ENCODE measurements at places on chromosomes 5 and 9. TPM values are rescaled to one million over a fixed set of nuclear protein-coding genes. Genes with fewer than 3 reads are reported as not detected.

- no peak for DNase-seq
Measured at GRCh38 chr5:137481596-137481995, 17.5 kb downstream of the SPOCK1 start.

DNA sequence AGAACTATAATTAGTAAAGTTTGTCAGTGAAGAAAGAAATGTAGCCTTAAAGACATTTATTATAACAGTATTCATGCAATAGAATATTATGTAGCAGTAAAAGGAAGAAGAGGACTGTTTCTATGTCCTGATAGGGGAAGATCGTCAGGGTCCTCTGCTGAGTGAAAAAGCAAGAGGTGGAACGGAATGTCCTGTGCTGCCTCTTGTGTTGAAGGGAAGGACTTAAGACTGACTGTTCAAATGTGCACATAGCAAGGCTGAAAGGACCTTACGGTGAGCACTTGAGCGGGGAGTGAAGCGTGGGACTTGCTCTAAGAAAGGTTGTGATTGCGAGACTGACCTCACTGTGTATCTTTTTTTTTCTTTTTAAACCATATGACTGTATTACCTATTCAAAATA lies 63.2 kb downstream of the SNX24 start:
- no peak for DNase-seq

GRCh38 chr9:112719241-112719691 lies 1.3 kb upstream of the INIP start:
- no peak for DNase-seq

- DNase-seq = peak; percentile 29
Measured at GRCh38 chr9:130824643-130825350, 10.3 kb upstream of the ABL1 start.

- no peak for DNase-seq
Measured at GRCh38 chr9:116998305-116998704, 311.2 kb downstream of the TRIM32 start.

DNA sequence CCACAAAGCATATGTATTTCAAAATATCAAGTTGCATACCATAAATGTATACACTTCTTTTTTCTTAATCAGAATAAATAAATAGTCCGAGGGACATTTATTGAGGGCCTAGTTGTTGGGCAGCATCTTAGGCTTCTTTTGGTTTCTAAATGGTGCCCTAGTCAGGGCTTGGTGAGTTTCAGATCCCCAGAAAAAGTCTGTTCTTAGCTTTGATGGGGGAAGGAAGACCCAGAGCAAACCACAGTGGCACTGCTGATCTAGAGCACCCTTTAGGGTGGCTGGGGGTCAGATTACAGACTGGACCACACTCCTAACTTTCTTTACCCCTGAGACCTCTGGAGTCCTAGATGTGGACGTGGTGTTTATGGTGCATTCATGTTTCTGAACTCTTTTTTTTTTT lies 97.8 kb downstream of the C9orf152 start:
- no peak for DNase-seq

DNA sequence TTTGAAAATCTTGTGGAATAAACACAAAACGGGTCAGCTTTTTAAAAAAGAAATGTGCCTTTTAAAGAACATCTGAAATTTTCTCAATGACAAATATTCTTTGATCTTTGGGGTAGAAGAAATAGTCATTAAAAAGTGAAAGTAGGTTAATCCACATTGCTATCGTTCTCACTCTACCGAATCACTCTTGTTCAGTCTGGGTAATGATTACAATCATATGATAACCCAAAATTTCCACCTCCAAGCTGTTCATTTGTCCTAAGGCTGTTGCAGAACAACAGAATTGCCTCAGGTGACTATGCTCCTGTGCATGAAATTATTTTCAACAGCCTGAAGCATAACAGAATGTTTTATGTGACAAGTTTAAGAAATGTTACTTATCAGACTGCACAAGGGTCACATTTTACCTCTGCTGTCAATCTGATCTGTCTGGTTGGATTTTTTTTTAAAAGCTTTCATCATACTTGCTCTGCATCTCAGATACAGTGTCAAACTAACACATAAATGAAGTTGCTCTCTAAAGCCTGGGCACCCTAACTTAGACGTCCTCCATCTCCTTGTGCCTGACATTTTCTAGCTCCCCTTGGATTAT lies 227.3 kb downstream of the LURAP1L start:
- DNase-seq = no peak

DNA sequence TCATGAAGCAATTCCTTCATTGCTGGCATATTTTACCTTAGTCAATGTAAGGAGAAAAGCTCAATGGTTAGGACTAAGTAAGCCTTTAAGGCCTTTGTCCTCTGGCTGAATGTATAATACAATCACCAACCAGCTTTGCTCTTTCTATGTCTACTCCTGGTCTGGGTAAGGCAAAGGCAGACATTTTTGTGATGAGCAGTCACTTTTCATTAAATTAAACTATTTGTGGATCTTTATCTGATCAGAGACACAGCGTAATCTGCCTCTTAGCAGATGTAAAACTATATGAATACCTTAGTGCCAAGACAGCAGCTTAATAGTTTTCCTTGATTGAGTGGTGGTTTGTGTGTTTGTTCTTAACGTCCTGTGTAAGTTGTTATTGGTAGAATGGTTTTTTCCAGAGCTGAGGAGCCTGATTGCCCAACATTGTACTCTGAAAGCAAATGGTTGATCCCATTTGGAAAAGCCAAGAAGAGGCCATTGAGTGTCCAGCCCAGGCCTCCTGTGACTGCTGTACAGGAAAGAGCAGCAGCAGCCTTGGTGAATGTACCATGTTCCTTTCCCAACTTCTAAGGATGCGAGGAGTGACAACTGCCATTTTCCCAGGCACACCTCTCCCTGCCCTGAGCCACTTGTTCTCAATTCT lies 16.5 kb upstream of the CXXC5 start:
- DNase-seq = no peak

DNA sequence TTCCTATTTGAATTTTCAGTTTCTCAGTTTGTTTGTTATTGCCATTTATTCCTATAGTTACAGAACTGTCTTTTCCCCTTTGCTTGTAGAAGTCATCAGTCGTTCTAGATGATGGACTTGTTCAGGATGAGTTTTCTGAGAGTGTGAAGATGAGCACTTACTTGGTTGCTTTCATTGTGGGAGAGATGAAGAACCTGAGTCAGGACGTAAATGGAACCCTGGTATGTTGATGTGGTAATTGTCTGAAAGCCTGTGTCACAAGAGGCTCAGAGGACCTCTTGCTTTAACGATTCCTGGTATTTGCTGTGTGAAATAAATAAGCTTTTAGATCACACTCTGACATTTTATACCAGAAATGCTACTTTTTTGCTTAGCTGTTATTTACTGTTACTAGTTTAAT lies 50.6 kb downstream of the LNPEP start:
- no peak for DNase-seq

DNA sequence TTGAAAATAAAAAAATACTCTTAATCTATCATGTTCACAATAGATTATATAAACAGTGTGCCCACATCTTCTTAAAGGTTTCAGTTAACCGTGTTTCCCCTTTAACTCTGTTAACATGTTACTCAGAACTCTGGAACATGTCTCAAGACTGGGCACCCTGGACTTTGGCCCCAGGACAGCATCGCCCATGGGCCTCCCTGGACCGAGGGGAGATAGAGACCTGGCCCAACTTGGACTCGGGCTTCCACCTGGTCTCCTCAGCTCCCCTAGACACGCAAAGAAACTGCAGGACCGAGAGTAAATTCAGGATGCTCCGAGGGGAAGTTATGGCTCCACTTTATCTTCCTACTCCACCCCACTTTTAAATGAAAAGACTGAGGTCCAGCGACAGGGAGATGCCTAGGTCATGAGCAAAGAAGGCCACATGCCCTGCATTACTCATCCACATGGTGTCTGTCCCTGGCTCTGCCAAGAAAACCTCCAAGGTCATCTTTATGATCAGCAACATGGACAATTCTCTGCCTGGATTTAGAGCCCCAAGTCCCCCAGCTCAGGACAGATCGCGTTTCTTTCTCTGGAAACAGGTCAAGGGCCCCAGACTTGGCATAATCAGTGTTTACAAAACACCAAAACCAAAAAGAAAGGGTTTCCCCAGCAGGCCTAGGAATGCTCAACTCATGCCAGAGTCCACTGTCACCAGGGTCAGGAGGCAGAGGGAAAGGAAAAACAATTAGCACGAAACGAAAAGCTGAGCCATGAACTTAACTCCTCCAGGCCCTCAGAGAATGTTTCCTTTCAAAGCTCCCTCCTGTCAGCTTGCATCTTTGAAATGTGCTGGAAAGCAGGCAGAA lies 17.4 kb downstream of the GPX3 start:
- DNase-seq = no peak

GRCh38 chr5:158364367-158364766 lies 505.4 kb upstream of the CLINT1 start:
- DNase-seq = no peak

DNA sequence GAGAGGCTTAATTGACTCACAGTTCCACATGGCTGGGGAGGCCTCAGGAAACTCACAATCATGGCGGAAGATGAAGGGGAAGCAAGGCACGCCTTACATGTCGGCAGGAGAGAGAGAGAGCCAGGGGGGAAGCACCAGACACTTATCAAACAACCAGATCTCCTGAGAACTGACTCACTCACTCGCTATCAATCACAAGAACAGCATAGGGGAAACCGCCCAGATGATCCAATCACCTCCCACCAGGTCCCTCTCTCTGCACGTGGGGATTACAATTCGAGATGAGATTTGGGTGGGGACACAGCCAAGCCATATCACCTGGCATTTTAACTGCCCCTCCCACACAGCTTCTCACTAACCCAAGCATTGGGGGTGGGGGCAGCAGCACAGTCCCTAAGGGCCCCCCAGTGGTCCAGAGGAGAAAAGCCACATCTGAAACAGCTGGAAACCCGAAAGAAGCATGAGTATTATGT lies 76.1 kb upstream of the ASS1 start:
- peak; percentile 76 for DNase-seq

GRCh38 chr9:112856843-112857242 lies 33.8 kb downstream of the SLC46A2 start:
- DNase-seq = no peak

GRCh38 chr5:133053448-133053847 lies 1.6 kb downstream of the HSPA4 start:
- no peak for DNase-seq

- DNase-seq = no peak
Measured at GRCh38 chr5:179325296-179326031, 19.8 kb downstream of the ADAMTS2 start.

DNA sequence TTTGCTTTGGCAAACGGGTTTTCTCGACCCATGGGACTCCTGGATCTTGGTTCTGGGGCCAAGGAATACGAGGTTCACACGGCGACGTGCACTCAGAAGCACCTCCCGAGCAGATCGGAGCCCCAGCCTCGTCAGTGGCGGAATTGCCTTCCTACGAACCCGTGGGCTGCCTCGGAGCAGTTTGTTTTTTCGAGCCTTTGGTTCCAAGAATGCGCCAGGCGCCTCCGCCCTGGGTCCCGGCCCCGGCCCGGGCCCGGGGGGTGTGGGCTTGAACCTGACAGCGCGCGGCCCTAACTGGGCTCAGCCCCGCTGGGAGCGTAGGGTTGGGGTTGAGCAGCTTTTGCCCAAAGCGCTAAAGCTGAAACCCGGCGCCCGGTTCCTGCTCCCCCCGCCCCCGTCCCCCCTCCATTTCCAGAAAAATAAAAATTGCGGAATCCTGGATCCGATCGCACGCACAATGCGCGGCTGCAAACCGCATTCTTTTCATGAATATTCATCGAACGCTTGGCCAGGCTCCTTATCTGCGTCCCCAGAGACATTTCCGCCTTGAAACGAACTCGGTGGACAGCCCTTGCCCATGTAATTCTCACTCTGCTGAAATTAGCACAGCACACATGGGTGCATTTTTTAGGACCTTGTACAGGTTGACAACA lies 1.0 kb downstream of the BASP1 start:
- DNase-seq = no peak

DNA sequence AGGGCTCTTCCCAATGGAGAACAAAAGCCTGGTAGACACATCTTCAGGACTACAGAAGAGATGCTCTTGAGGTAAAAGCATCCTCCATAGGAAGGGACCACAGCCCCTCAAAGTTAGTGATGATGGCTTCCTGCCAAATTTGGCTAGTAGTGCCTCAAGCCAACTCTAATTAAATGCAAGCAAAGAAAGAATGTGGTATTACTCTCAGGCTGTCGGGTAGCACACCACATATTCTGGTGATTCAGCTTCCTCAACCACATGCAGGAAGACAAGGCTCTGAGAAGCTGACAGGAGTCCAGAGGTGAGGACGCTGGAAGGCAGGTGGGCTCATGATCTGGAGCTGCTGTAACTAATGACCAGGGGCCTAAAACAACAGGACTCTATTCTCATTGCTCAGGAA lies 37.2 kb upstream of the S1PR3 start:
- DNase-seq = peak; percentile 61

DNA sequence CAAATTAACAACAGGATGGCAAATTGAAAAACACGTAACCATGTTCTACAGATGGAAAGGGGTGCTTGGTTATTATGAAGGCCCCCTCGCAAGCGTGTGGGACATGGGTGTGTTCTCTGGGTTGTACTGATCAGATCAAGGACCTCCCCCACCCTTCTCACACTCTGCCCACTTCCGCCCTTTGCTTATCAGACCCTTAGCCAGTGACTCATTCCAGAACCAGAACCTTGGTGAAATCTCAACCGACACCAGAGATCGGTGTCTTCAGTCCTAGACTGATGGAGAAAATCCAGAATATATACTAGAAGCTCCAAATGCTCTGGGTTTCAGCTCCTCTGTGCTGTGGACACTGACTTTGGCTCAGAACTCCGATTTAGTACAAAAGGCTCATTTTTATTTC lies 64.9 kb downstream of the PTTG1 start:
- DNase-seq = no peak

GRCh38 chr9:82295181-82295580 lies 306.6 kb downstream of the SPATA31D1 start:
- no peak for DNase-seq

DNA sequence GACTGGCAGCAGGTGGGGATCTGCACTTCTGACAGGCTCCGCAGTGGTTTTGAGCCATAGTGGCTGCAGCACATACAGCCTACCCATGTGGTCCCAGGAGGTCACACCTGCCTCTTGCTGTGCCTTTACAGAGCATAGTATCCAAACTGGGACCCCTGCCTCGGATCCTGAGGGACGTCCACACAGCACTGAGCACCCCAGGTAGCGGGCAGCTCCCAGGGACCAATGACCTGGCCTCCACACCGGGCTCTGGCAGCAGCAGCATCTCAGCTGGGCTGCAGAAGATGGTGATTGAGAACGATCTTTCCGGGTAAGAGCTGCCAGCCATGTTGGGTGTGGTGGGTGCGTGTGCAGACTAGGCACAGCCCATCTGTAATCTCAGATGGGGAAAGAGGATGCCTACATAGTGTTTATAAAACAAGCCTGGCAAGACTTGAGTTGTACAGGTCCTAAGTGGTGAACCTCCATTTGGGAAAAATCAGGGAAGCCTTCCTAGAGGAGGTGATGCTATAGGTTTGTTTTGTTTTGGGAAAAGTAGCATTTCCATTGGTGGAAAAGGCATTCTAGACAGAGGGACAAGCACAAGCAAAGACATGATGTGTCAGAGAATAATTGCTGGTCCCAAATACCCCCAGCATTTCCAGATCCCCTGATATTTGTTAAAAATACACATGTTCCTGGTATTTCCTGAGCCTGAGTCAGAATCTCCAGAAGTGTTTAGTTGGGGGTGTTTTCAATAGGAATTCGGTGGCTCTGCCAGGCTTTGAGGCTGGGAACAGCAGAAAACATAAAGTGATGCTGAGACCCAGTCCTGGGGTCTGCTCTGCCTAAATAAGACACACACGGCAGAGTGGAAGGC lies 119.2 kb downstream of the DAB2IP start:
- no peak for DNase-seq

The SLC45A2 gene
- 0.33 TPM for total RNA-seq

The RFESD gene
- 5.0 TPM for total RNA-seq

The NOXA1 gene
- total RNA-seq = 22.8 TPM

The GTF2H2 gene
- 18.8 TPM for total RNA-seq

The GFI1B gene
- not detected for total RNA-seq

The SLIT3 gene
- total RNA-seq = not detected

The KCNMB1 gene
- total RNA-seq = not detected

The ARSK gene
- 5.8 TPM for total RNA-seq

The PAXX gene
- 54.9 TPM for total RNA-seq
